Activated naive CD4-positive, alpha-beta T cell (primary cell): ENCODE measurements at places on chromosomes 1 and 21.
A peak's percentile ranks its signal among the peaks of the same experiment; 100 is the strongest.

DNA sequence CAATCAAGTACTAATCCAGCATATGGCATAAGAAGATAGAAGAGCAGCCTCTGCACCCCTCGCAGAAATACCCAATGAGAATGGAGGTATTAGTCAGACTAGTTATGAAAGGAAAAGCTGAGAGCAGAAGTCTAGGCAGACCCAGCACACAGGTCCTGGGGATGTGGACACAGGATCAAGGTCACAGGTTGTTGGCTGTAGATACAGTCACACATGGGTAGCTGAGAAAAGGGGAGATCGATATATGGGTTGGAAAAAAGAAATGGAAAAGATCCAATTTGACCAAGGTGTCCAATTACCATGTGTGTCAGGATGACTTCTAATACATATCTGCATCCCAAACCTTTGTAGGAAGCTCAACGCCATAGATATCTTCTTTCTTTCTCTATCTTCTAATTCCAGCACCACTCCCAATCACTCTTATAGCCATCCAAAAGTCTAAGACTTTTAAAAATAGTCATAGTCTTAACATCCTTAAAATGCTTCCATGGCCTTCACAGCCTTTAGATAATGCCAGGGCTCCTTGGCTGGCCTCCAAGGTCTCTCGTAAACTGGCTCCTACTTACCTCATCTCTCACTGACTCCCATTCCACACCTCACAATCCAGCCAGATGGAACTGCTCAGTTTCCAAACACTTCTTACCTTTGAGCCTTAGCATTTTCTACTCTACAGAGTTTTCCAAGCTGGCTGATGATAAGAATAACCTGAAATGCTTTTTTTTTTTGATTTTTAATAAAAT lies 8.3 kb upstream of the ZC3H11B start:
- no peak for DNase-seq

DNA sequence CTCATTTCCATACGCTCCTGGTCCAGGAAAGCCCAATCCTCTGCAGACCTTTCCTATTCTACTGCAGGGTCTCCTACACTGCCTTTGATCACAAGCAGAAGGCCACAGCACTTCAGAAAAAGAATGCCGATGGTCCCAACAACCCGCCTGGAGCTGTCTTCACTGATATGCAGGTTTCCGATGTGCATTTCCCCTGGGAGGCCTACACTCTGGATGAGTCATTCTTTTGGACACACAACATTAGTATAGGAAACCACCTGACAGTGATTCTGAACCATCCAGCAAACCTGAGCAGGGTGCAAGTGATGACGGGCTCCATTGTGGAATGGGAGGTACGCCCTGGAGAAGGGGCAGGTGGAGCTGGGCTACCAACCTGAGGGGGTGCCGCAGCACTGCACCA lies 15.0 kb downstream of the PCAT6 start:
- no peak for DNase-seq

- DNase-seq = no peak
Observed at GRCh38 chr1:2593251-2593878, 6.8 kb downstream of the PRXL2B start.

GRCh38 chr1:230109895-230110667 lies 43.0 kb downstream of the GALNT2 start:
- peak; percentile 32 for DNase-seq

DNA sequence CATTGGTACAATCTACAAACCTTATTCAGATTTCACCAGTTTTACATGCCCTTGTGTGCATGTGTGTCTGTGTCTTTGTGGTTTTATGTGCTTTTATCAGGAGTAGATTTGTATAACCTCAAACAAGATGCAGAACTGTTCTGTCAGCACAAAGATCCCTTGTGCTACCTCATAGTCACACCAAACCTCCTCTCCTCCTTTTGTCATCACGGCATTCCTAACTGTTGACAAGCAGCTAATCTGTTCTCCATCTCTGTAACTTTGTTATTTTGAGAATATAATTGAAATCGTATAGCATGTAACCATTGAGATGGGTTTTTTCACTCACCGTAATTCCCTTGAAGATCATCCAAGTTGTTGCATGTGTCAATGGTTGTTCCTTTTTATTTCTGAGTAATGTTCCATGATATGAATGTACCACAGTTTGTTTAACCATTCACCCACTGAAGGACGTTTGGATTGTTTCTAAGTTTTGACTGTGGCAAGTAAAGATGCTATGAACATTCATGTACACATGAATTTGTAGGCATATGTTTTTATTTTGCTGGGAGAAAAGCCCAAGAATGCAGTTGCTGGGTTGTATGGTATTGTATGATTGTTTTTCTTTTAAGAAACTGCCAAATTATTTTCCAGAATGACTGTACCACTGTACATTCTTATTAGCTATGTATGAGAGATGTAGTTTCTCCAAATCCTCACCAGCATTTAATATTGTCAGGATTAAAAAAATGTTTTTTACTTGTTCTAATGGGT lies 78.1 kb upstream of the B3GALT2 start:
- no peak for DNase-seq

DNA sequence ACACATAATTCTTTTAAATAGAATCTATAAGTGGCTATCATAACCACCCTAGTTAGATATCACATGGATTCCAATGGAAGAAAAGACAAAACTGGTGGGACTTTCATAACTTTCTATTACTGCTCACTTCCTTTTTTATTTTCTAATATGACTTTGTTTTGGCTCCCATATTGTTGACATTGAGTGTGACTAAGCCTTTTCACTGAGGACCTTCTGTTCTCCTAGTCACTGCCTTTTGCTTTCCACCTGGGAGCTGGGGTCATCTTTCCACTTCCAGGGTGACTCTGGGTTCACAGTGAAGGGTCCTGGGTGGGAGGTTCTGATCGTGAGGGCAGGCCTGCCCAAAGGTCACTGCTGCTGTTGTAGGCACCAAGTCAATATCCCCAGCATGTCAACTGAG lies 275.8 kb downstream of the TGFB2 start:
- DNase-seq = no peak
